HS-5 (cell line): ENCODE measurements at places on chromosomes 1 and 21.
A peak's percentile ranks its signal among the peaks of the same experiment; 100 is the strongest.

DNA sequence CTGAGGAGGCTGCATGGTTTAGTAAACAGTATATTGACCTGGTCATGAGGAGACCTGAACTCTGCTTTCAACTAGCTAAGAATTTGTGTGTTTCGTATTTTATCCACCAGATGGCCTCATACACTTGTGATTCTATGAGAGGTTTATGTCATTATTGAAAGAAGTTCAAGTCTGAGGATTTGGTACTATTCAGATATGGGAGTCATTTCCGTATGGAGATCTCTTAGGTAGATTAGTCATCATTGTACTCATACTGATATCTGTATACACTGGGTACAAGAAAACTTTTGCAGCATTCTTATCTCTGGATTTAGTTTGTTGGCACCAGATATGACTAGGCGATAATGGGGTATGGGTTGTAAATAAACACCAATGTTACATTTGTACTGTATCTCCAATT is 26.6 kb downstream of the ATF6 start:
- peak; percentile 83 for DNase-seq

- DNase-seq = no peak
Measured at GRCh38 chr1:7865978-7866377, 13.1 kb upstream of the UTS2 start.

DNA sequence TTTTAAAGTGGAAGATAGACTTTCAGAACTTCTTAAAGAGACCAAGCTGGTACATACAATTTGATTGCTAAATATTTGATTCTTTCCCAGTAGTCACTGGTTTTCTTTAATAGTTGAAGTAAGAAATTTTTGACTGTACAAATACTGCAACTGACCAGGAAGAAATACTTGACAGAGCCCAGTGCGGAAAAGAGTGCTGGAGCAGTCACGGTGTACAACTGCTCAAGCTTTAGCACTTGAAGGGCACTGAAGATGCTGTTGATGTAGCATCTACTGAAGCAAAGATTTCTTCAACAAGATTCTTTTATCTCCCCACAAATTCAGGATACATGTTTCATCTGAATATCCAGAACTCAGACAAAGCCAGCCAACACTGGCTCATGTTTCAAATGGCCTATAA is 41.5 kb downstream of the SLC35F3 start:
- DNase-seq = no peak

DNA sequence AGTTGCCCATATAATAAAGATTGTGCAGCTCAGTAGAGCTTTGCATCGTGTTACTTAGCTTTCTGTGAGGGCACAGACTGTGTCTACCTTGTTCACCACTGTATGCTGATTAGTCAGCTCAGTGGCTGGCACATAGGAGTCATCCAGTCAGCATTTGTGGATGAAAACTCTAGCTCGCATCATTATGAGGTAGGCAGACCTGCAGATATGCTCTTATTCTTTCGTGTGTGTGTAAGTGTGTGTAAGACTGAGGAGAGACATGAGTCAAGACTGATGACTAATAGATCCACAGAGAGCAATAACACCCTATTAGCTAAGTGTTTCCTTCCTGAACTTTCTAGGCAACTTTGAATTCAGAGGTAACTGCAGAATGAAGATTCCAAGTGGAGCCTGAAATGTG is 17.1 kb downstream of the TTF2 start:
- peak; percentile 77 for DNase-seq

DNA sequence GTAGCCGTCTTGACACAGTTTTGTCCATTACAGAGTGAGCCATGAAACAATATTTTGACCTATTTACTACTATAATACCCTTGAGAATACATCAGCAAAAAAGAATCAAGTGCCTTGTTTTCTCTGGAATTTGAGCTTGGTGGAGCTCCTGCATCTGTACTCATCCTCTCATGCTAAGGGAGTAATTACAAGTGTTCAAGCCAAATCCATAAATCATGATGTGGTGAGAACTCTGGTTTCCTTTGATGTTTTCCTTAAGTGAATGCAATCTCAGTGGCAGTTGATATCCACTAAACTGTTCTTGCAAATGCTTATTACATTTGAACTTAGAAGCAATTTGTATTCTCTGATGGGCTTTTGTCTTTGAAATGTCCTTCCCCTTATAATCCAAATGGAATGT is 824.6 kb upstream of the TMPRSS15 start:
- DNase-seq = no peak

- no peak for DNase-seq
Measured at GRCh38 chr1:241701483-241702295, 49.6 kb downstream of the WDR64 start.

DNA sequence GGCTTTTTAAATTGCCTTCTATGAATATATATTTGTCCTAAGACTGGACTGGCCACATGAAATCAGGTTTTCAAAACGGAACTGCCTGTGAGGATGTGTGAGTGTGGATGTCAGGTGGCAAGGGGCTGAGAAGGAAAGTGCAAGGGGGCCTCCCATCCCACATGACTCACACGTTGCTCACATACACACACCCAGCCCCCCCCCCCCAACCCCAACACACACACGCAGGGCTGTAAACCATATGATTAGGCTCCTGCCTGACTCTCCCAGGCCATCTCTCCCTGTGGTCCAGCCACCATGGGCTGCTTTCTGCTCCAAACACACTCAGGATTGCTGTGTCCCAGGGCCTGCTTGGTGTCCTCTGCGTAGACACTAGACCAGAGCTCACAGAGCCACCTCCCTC is 22.4 kb downstream of the DEGS1 start:
- peak; percentile 50 for DNase-seq

GRCh38 chr21:16071761-16072160 is 342.0 kb downstream of the USP25 start:
- DNase-seq = no peak

DNA sequence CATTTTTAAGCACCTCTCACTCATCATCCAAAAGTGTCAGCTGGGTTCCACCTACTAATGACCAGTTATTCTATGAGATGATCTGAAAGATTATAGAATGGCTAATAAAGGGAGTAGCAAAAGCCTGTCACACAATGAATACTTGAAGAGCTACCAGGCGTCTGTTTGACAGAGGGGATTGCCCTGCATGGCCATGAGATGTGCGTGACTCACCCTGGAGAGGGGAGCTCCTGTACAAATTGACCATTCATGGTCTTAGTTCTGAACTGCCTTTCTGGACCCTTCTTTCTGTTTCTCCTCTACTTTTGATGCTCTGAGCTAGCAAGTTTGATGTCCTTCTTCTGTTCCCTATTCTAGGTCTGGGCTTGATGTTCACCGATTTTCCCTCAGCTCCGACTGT is 85.2 kb upstream of the ABCD3 start:
- no peak for DNase-seq

DNA sequence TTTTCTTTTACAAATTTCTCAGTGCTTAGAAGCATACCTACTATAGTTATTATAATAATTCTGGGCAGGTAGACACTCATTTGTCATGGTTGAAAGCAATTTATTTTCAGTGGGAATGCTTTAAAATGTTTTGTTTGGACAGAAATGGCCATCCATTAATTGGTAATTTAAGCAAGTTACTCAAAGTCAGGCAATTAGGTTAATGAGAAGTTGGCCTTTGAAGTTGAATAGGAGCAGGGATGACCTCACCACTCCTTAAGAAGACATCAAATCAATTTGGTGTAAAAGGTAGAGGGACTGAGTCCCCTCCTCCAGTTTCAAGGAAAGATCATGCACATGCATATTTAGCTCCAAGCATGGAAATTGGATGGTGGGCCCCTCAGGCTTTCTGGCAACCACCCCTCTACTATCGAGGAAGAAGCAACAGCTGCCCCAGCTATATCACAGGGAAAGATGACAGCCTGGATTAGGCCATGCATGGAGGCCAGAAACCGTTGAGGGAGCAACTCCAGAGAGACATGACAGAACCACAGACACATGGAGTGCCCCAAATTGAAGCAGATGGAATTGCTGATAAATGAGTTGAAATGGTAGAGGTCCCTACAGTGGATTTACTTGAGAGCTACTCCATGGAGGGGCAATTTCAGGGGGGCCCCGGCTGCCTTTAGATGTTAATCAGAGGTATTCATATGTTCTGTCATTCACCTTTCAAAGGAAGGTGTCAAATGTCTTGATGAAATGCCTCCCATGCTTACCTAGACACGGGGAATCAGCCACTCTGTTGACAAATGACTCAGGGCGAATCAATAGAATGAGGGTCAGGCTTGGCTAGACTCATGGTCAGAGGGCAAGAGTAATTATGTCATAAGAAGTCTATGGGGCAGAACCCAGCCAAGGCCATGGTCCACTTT is 26.7 kb downstream of the HLX start:
- DNase-seq = no peak

GRCh38 chr1:246836209-246836966 is 95.4 kb downstream of the AHCTF1 start:
- DNase-seq = peak; percentile 20

DNA sequence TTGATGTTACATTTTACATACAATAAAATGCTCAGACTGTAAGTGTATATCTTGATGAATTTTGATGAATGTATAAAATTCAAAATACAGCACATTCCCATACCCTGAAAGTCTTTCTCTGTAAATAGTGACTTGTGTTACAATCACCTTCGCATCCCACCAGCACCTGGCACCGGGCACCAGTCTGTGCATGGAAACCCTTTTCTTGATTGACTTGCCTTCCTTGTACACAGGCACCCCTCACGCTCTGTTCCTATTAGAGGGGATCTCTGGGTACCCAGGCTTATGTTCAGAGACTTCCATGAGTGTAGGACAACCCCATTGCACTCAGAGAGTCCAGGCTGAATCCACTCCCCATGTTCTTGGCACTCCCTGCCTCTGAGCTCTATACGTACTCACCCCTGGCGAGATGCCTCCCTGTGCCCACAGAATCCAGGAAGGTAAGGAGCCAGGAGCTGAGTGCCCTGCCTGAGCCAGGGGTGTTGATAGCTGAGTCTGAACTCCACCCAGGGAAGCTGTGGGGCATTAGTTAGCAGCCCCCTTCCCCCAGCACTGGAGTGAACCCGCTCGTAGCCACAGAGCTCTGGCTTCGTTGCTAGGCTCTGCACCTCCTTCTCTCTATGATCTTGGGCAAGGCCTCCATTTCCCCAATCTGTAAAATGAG is 22.5 kb upstream of the PKP1 start:
- no peak for DNase-seq

DNA sequence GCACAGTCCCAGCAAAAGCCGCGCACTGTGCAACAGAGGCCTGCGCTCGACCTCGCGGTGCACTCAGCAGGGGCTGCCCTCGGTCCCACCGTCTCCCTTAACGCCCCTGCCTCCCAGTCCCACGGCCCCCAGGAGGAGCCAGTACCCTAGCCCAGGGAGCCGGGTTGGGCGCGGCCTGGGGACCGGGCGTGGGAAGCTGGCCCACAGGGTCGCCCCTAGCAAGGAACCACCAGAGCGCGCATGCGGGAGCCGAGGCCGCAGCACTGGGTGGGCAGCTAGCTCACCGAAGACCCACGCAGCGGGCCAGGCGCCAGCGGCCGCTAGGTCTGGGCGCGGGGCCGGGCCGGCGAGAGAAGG is 21.6 kb upstream of the ZNF678 start:
- DNase-seq = no peak

DNA sequence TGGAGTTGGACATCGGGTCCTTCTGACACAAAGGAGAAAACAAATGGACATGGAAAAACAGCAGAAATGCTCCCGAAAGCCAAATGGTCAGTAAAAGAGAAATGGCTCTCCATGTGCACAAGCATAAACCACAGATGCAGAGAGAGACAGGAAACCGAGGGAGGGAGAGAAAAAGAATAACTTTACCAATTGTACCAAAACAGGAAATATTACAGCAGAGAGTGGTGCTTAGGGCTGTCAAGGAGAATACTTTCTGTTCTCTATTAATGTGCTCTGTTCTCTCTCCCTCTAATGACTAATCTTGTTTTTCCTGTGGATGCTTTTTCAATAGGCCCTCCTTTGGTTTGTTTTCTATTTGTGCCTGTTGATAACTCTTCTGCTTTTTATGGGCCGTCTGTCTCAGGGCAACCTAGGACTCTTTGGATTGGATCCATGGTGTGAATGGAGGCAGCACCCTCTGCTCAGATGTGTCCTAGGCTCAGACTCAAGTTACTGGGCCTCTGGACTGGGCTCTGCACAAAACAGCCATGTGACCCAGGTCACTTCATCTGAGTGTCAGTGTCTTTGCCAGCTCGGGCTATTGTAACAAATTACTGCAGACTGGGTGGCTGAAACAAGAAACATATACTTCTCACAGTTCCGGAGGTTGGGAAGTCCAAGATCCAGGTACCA is 663.0 kb downstream of the NPHP4 start:
- no peak for DNase-seq

GRCh38 chr1:3265835-3266805 is 188.3 kb upstream of the ARHGEF16 start:
- DNase-seq = no peak

GRCh38 chr1:8358897-8359616 is 41.1 kb downstream of the SLC45A1 start:
- no peak for DNase-seq

GRCh38 chr1:61051719-61052394 is 30.5 kb upstream of the NFIA start:
- DNase-seq = no peak

GRCh38 chr1:235008239-235008638 is 120.4 kb downstream of the TOMM20 start:
- no peak for DNase-seq

DNA sequence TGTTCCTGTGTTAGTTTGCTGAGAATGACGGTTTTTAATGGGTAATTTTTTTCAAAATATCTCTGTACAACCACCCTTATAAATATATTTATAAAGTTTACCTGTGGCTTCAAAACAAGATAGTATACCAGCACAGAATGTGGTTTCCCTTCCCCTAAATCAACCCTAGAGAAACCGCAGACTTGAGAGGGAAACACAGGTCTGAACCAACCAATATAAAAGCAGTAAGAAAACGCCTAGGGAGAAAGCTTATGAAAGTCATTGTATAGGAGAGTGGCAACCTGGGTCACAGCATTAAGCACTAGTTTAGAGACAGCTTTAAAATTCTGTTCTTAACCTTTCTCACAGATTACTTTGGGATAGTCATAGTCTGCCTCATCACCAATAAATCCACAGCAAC is 180.6 kb upstream of the LHX8 start:
- no peak for DNase-seq

GRCh38 chr1:117585086-117585485 is 20.8 kb upstream of the TENT5C start:
- no peak for DNase-seq

DNA sequence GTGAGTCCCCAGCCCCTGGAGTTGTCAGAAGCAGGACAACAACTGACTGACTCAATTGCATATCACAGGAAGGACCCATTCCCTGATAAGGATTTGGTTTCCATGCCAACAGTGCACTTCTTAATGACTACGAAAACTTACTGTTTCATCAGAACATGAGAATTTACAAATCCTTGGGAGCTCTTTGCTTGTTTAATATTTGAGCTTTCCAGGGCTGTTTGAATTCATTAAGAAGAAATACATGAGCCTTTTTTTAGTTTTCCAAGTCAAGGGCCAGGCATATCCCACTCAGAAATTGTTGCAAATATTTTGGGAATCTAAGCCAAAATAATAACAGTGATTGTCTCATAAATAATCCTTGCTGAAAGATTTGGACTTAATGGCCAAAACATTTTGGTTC is 27.2 kb upstream of the COL24A1 start:
- no peak for DNase-seq
